Activated CD4-positive, alpha-beta T cell treated with anti-CD3 and anti-CD28 coated beads, Interleukin-2, amount 50 U/mL, for 16 hours (primary cell): ENCODE measurements at places on chromosomes 6 and 20.

GRCh38 chr6:26366504-26366903 is 1.5 kb downstream of the BTN3A2 start:
- no peak for DNase-seq

DNA sequence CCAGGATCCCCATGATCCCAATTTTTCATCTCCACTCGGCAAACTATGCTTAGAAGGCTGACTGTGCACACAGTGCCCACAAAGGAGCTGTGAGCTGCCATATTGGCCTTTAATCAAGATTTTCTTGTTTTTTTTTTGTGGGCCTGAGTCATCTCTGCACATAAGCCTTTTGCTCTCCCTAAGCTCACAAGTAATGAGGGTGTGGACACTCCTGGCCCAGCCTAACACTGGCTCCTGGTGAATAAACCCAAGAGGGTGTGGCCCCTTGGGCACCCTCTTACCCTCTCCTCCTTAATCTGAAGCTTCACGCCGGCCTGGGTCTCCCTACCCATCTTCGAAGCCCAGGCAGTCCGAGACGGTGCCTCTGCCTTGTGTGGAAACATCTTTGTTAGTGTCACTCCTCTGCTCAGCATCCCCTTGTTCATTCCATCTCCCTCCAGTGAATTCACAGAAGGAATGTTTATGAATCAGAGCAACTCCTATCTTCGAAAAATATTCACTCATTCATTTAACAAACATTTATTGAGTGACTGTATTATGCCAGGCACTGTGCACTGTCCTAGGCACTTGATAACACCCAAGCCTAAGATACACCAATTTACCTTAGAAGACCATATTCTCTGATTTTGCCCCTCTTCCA is 22.2 kb upstream of the MRPS10 start:
- DNase-seq: no peak

- no peak for DNase-seq
Measured at GRCh38 chr6:37362101-37362828, 8.5 kb downstream of the RNF8 start.

- DNase-seq: no peak
Measured at GRCh38 chr6:7324520-7324919, 11.5 kb upstream of the SSR1 start.
